Stromal cell of bone marrow (primary cell): ENCODE measurements at places on chromosomes 1 and 21.

GRCh38 chr1:1110561-1110971, 5.3 kb downstream of the C1orf159 start:
- no peak for DNase-seq

GRCh38 chr1:112399456-112399855, 3.4 kb downstream of the CTTNBP2NL start:
- no peak for DNase-seq

GRCh38 chr1:56389813-56390212, 189.6 kb downstream of the PLPP3 start:
- DNase-seq = no peak

- DNase-seq = no peak
Observed at GRCh38 chr21:35075546-35075945, 26.4 kb upstream of the RUNX1 start.

- no peak for DNase-seq
Observed at GRCh38 chr1:27581823-27582243, 22.1 kb downstream of the AHDC1 start.

- DNase-seq = no peak
Observed at GRCh38 chr1:111930356-111930755, 59.1 kb downstream of the KCND3 start.

- peak; percentile 16 for DNase-seq
Observed at GRCh38 chr1:68375919-68376318, 73.8 kb downstream of the RPE65 start.

DNA sequence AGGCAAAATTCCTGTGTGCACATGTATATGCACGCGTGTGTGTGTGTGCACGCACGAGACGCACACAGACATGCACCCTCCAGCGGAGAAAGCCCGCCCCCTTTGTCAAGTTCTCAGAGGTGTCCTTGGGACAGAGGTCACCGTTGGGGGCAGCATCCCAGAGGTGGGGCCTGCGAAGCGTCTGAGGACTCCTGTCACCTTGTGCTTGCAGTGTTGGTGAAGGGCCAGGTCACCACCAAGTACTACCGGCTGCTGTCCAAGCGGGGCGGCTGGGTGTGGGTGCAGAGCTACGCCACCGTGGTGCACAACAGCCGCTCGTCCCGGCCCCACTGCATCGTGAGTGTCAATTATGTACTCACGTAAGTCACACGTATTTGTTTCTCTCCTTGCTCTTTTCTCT, 42.6 kb downstream of the SIM2 start:
- DNase-seq = no peak

DNA sequence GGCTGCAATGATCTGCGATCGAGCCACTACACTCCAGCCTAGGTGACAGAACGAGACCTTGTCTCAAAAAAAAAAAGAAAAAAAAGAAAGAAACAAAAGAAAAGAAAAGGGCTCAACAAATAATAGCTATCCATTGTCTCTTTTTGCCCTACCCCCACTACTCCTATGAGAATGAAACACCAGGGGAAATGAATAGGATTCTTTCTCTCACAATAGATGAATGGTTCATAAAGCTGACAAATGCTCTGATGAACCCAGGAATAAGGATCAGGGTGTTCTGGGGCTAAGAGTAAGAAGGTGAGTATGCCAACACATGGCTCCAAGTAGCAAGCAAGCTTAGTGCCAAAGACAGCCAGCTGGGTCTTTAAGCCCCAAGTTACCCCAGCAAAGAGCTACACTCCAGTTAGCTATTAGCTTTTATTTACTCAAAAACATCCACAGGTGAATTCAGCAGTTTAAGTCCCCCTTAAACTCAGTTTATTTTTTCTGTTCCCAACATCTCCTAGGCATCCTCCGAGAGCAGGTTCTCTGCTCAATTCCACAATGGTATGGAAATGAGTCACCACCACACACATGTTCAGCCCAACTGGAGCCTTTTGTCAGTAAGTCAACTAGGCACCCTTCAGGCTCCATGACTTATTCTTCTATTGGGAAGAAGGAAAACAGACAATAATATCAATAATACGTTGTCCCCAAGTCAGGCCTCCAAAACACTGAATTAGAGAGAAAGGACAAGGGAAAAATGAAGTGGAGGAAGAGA, 4.2 kb downstream of the ADORA3 start:
- no peak for DNase-seq

GRCh38 chr1:116529199-116529631, 41.6 kb downstream of the CD58 start:
- DNase-seq = no peak

DNA sequence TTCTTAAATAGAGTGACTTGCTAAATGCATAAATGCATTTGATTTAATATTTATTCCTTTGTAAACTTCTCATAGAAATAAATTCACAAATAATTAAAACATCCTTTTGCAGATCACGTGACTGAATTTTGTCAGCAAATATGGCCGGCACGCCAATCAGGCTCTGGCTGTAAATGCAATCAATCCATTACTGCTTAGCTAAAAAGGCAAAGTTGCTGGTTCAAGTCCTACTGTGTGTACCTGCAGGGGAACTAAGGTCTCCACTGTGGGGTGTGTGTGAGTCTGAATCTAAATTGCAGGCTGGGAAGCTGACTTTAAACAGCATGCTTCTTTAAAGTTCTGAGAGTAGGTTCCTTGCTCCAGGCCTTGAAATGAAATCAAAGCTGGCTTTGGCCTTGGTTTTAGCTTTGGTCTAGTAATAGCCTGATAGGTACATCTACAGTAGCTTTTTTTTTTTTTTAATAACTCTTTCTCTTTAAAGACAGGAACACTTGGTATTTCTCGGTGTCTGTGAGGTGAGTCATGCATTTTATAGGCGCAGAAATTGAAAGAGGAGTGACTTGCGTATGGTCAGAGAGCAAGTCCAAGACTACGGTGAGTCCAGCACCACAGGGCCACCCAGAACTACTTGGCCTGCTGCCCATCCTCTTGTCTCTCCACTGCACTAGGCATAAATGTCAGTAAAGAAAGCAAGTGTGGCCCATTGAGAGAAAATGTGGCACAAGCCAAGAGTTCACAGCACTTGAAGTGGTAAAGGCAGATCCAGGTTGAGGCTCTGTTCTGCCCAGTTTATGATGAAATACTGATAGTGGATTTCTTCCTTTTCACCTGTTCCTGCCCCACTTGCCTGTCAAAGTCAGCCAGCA, 36.2 kb upstream of the LYST start:
- peak; percentile 64 for DNase-seq

DNA sequence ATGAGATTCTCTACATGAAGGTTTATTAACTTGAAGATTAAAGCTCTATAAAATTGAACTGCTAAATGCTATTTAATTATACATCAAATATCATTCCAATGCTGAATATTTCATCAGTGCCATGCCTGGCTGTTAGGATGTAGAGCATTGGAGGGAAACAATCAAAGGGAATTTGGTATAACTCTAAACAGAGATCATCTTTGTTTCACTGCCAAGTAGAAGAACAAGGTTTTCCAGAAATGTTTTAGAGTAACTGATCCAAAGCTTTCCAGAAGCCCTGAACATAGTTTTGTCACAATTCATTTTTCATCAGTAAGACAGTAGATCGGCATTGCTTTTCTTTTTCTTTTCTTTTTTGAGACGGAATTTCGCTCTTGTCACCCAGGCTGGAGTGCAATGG, 5.9 kb upstream of the DSTYK start:
- DNase-seq = no peak

GRCh38 chr1:182625024-182625423, 20.8 kb upstream of the RGS16 start:
- no peak for DNase-seq

GRCh38 chr1:171581226-171581625, 40.8 kb upstream of the MYOCOS start:
- DNase-seq = no peak

DNA sequence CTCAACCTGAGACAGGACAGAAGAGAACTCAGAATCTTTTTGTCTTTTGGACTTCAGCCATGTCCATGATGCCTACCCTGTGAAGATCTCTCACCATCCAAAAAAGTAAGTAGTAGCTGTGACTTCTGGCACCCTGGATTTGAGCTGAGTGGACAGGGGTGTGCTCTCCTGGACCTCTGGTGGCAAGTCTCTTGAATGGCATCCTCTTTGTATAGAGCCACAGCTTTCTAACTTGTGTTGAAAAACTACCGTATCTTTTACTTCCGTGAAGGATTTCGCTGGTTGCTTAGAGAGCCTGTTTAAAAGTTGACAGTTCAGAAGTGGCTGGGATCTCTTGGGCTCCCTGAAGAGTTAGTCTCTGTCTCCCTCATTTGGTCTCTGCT, 1.8 kb downstream of the MFN2 start:
- DNase-seq = no peak

DNA sequence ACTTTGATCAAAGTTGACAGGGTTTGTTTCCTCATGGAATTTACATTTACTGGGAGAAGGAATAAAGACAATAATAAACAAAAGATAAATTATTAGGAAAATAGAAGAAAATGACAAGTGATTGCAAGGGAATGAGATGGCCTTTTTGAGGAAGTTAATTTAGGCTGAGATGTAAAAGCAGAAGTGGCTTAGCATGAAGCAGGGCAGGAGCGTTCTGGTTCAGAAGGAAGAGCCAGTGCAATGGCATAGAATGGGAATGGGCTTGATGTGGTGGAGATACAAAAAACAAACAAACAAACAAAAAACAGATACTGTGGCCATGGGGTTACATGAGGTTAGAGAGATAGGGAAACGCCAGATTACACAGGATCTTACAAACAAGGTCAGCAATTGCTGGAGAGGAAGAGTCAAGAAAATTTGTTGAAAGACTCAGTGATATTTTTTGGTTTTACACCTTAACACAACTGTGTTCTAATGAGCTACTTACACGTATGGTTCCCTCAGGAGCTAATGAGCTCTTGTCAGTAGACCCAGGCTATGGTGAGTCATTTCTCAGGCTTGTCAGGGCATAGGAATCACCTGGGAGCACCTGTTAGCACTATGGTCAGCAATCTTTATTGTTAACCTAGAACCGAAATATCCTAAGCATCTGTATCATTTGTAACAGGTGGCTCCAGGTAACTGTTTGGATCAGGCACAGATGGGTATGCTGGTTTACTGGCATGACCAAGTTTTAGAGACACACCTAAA, 8.7 kb upstream of the CADM3 start:
- DNase-seq = no peak

GRCh38 chr1:87682565-87682964, 353.9 kb downstream of the LMO4 start:
- no peak for DNase-seq

DNA sequence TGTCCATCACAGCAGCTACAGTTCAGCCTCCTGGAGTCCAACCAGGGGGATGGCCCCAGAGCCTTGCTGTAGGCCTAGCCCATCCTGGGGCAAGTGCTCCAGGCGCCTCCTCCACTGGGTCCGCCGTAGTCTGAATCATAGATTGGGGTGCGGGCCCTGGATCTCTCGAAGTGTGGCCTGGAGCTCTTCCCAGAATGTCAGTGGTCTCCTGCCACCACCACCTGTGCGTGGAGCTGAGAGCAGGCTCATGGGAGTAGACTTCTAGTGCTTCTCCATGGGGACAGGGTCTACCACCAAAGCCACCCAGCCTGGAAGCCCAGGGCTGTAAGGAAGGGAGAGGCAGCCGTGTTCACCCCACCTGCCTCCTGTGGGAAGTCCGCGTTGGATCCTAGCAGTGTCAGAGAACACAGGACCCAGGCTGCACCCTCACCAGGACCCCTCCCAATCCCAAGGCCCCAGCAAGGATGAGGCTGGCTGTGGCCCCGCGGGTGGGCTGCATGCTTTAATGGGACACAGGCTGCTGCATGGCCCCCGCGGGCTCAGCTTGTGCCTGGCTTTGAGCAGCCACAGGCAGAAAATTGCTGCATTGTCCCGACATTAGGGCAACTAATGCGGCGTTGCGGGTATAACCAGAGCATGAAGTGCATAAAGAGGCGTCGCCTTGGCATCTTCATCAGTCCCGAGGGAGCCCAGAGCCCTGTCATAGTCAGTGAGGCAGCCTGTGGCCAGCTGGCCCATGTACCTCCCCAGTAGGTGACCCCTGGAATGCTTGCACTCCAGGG, 735 bp upstream of the HES3 start:
- no peak for DNase-seq

DNA sequence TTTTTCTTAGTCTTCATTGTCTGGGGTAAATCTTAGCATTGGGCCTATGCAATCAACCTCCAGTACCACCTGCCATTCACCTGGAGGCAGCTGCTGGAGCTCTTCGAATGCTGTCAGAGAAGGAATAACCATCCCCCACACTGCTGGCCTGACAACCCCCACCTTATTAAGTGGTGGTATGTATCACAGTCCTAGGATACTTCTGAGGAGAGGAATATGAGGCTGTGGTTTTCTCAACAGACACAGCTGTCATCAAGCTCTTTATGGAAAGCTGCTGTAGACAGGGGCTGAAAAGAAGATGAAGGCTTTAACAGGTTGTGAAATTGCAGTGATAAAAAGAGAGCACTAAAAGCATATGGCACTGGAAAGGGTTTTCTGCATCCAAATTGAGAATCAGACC, 61.7 kb downstream of the TSEN15 start:
- DNase-seq = no peak

DNA sequence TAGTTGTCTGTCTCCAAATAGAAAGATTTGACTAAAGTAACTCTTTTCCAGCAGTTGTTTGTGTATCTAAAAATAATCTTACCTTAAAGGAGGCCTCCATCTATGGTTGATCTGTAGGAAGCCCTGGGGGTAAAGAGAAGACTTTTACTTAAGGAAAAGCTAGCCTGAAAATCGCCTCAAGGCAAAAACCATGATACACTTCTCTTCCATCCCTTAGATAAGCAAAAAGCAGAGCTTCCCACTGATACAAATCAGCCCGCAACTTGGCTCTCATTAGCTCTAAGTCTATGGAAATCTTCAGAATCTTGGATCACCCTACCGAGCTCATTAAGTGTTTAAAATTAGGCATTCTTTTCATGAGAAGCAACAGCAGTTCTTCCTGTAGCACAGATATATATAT, 576.9 kb upstream of the PTBP2 start:
- no peak for DNase-seq

GRCh38 chr1:238568735-238569134, 678.0 kb upstream of the ZP4 start:
- no peak for DNase-seq
